ENCODE measurements at places on chromosomes 7 and 10.
A peak's percentile ranks its signal among the peaks of the same experiment; 100 is the strongest.

- no peak for DNase-seq
Measured at GRCh38 chr10:109587366-109587765, 335.9 kb downstream of the XPNPEP1 start.

- no peak for DNase-seq
Measured at GRCh38 chr7:157978766-157979165, 608.9 kb downstream of the PTPRN2 start.

- DNase-seq, result peak; percentile 24
Measured at GRCh38 chr7:2528481-2529095, 9.0 kb downstream of the LFNG start.

GRCh38 chr7:115230882-115231571 is 309.1 kb downstream of the MDFIC start:
- no peak for DNase-seq

DNA sequence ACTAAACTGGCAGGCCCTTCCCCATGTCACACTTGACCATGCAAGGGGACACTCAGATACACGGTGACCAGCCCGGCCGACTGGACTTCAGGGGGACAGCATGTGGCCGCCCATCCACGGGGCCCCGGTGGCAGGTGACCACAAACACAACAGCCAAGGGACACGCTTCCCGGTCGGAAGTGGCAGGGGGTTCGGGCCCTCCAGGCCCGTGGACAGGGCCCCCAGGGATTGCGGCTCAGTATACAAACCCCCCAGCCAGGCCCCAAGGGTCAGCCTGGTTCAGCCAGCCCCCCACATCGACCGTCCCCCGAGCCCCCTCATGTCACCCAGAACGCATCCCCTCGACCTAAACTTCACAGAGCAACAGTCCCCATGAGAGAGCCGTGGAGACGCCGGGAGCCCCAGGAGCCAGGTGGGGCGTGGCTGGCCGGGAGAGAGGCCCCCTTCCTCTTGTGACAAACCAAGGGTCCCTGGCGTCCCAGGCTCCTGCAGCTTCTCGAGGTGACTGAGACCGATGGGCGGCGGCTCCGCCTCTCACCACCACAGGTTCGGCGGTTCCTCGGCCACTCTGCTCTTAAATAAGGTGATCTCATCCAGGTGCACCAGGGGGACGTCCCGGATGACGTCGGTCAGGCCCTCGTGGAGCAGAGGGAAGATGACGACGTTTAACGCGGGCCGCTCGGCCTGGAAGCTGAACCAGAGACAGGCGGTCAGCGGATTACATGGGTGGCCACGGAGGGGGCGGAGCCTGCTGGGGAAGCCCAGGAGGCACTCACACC is 57.8 kb upstream of the TNRC18 start:
- DNase-seq, result no peak

DNA sequence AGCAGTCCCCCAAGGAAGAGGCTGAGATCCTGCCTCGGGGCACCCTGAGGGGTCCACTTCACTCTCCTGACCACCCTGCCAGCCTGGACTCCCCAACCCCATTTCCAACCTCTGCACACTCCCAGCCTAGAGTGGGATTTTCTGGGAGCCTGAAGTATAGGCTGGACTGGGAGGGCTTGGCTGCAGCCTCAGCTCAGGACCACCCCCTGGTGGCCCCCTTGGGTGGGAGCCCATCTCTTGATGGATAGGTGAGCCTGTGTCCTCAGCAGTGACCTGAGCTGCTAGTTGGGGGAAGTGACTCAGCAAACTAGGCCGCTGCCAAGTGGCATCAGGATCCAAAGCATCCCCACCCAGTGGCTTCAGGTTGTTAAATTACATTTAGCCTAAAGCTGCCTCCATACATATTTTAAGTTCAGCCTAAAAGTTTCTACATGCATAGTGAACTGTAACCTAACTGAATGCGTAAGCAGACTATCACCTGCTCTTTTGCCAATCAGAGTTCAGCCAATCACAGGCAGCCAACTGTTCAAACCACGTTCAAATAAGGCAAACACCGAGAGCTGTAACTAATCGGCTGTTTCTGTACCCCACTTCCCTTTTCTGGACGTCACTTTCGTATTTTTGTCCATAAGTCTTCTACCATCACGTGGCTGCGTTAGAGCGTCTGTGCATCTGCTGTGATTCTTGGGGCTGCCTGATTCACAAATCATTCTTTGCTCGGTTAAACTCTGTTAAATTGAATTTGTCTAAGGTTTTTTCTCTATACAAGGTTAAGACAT is 144.0 kb downstream of the PLPP4 start:
- DNase-seq, result no peak

GRCh38 chr7:5217851-5218331 is 27.9 kb downstream of the WIPI2 start:
- DNase-seq, result no peak

- peak; percentile 69 for DNase-seq
Measured at GRCh38 chr10:75827587-75828021, 396.2 kb downstream of the LRMDA start.

DNA sequence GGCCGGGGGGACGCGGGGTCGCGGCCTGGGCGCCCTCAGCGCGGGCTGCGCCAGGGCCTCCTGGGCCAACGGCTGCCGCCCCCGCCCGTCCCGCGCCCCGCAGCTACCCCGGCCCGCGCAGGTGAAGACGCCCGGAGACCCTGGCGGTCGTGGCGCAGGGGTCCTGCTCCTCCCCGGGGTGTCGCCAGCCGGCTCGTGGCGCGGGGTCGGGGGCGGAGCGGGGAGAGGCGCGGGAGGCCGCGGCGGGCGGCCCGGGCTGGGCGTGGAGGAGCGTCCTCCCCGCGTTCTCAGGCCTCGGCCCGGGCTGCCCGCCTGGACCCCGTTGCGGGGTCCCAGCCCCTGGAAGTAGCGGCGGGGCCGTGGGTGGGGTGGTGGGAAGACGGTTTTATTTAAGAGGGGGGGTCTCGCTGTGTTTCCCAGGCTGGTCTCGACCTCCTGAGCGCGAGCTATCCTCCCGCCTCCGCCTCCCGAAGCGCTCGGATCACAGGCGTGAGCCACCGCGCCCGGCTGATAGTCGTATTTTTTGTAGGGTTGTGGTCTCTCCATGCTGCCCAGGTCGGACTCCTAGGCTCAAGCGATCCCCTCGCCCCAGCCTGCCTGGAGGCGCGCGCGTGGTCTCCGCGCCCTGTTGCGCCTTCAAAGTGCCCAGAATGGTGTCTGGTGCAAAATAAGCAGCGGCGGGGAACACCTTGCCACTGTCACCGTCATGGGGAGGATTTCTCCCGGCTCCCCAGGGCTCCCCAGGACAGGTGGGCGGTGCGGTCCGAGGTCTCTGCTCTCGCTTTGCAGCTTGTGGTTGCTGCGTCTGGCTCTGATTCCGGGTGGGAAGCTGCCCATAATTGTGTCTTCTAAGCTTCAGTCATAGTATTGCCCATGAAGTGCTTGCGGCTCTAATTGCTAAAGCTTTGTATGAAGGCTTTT is 15.3 kb upstream of the SUN1 start:
- no peak for DNase-seq

DNA sequence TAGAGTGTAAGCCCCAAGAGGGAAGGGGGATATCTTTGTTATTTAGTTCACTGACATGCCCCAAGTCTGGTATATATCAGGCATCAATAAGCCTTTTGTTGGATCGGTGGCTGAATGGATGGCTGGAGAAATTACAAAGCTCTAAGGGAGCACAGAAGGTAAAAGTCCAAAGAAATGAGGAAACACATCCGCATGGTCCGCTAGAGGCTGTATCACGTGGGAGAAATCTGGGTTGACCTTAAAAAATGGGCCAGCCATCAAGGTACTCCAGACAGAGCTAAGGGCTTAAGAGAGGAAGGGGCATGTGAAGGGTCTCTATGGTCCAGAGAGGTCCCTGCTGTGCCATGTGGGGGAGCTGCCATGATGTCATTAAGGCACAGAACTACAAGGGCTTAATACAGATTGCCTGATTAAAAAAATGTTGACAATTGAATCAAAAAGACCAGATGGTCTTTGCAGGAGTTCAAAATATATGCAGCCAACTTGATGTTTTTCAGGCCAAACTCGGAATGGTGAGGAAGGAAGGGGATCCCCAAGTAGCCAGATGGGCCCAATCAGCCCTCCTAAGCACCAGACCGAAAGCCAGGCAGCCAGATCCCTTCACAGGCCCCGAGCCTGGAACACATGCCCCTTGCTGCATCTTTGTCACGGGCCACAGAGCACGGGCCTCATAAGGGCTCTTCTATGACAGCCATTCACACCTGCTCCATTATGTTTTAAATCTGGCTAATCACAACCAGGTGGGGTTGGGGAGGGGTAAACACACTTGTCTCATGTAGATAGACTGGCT is 31.9 kb downstream of the SCRN1 start:
- DNase-seq, result no peak

GRCh38 chr10:55224007-55224781 is 423.2 kb upstream of the PCDH15 start:
- no peak for DNase-seq

GRCh38 chr10:26869528-26869927 is 8.8 kb upstream of the ABI1 start:
- peak; percentile 58 for DNase-seq

DNA sequence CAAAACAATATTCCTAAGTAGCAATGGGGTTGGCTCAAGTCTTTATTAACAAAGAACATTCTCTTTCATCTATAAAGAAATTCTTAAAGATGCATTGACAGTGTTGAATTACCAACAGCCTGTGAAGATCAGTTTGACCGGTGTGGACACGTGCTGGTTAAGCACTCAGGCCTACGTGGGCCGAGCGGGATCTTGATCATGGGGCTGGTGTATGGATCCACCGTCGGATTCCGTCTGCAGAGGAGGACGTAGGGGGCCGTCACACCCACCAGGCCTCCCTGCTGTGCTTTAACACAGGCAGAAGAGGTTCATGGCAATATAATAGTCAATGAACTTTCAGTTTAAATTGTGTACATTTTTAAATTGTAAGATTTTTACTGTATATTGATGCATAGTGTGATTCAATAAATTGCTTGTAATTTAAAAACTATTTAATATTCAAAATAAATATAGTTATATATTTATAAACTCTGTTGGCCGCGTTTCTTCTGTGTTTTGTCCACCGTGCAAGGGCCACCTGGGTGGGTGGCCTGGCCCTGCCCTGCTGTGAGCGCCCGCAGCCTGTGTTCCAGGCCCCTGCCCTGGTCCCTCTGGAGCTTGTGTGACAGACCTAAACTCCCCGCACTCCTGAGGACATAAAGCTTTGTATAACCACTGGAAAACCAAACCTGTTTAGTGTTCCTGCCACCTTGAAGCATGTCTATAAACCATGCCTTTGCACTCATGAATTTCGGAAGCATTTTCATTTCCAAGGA is 1.9 kb upstream of the BHLHA15 start:
- no peak for DNase-seq

DNA sequence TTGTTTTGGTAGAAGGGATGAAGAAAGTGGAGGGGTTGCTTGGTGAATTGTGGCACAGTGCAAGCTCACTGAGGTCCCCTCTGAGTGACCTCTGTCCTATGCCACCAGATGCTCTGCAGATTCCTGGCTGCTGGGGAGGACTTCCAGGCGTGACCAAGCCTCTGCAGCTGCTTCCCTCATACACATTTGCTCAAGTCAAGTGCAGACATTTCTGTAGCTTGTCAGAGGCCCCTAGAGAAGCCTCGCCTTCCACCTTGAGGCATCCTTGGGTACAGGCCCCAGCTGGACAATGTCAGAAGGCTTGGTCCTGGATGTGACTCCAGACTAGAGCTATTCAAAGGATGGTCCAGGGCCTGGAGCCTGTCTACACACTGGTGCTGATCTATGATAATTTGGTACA is 464.2 kb downstream of the PLXNA4 start:
- no peak for DNase-seq

DNA sequence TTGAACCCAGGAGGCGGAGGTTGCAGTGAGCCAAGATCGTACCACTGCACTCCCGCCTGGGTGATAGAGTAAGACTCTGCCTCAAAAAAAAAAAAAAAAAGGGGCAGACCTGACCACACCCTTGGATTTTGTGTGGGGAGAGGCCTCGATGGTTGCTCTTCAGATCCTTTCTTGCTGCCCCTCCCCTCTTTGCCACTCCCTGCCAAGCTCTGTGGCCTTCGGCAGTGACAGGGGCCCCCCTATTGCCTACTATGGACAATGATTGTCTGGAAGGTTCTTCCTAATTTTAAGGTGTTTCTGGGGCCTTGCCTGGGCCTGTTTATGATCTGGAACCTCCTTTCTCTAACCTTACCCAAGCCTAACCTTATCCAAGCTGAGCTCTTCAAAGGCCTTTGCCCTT is 795 bp downstream of the PRF1 start:
- DNase-seq, result no peak

GRCh38 chr7:30616318-30616717 is 21.6 kb downstream of the GARS1 start:
- no peak for DNase-seq

DNA sequence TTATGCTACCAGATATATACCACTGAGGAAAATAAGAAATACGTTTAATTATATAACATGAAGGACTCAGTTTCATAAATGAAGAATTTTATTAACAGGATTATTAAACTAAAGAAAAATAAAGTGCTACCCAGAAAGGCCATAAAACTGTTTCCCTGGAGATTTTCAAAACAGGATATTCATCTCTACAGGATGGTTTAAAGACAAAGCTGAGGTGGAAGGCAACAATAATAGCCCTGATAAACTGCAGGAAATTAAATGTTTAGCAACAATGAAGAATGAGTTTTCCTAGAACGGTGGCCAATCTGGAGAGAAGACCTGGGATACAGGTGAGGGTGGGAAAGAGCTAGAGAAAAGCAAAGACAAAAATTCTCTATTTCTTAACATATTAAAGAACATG is 11.9 kb downstream of the RHEB start:
- no peak for DNase-seq

GRCh38 chr10:127374074-127374680 is 174.9 kb upstream of the NPS start:
- DNase-seq, result no peak

GRCh38 chr7:72405418-72405817 is 6.7 kb downstream of the CALN1 start:
- peak; percentile 45 for DNase-seq

DNA sequence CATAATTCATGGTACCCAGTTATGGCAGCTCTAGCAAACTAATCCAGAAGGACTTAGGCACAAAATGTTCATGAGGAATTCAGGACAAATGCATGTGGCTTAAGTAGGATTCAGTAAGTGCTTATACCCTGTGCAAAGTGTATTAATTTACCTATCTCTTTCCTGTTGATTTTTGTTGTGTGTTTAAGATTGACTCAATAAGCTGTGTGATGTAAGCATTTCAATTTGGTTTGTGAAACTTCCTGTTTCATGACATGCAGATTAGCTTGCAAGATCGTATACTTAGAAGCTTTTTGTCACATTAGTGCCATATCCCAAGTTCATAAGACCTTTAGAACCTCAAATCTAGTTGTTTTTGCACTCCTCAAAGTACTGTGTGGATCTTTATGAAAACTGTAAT is 416.7 kb downstream of the ARL4A start:
- peak; percentile 41 for DNase-seq
